ENCODE measurements at places on chromosomes 5 and 9. TPM values are rescaled to one million over a fixed set of nuclear protein-coding genes. Genes with fewer than 3 reads are reported as not detected.

DNA sequence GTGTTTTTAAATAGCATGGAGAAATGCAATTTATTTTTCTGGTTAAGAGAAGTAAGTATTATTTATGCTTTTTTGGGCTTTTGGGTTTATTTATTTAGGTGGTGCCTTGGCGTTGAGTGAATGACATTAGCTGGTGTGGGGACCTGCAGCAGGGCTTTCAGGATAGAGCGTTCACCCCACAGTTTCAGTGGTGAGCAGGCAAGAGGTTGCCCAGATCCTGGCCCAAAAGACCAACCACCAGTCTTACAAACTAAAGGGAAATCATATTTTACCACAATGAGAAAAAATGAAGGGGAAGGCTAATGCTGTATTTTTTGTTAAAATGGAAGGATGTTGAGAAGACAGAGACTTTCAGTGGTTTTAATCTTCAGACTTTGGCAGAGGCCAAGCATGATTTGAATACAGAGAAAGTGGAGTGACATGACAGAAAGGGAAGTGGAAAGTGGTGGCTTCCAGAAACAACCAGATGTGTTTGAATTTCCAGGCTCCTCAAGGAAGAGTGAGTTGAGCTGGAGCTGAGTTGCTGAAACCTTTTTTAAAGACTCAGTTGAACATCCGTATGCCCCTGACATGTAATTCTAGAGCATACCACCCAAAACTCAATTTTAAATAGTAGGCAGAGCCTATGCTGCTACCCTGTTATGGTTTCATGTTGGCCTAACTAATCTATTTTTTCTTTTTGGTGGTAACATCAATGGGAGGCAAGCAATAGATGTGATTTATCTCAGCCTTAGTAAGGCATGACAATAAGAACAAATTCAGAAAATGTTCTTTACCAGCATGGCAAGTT lies 94.8 kb downstream of the AOPEP start:
- H3K4me3 ChIP-seq, result no peak overlapping the region
- no peaks in the 10 kb centered on the region for H3K27me3 ChIP-seq
- no peak for DNase-seq
- peak overlapping the region; percentile 36 for H3K27ac ChIP-seq
- peaks cover 44% of the 10 kb centered on the region for H3K4me1 ChIP-seq

GRCh38 chr5:56607551-56607950 lies 207.8 kb upstream of the MAP3K1 start:
- H3K36me3 ChIP-seq, result no peaks in the 10 kb centered on the region
- no peak overlapping the region for H3K4me3 ChIP-seq
- H3K4me1 ChIP-seq, result peaks cover 17% of the 10 kb centered on the region
- H3K27ac ChIP-seq, result peak overlapping the region; percentile 48
- no peak for DNase-seq

GRCh38 chr5:82922086-82922734 lies 155.0 kb downstream of the TMEM167A start:
- no peak overlapping the region for H3K4me3 ChIP-seq
- peaks cover 24% of the 10 kb centered on the region for H3K4me1 ChIP-seq
- no peak overlapping the region for H3K27ac ChIP-seq
- DNase-seq, result no peak

Gene HRCT1
- total RNA-seq, result not detected

DNA sequence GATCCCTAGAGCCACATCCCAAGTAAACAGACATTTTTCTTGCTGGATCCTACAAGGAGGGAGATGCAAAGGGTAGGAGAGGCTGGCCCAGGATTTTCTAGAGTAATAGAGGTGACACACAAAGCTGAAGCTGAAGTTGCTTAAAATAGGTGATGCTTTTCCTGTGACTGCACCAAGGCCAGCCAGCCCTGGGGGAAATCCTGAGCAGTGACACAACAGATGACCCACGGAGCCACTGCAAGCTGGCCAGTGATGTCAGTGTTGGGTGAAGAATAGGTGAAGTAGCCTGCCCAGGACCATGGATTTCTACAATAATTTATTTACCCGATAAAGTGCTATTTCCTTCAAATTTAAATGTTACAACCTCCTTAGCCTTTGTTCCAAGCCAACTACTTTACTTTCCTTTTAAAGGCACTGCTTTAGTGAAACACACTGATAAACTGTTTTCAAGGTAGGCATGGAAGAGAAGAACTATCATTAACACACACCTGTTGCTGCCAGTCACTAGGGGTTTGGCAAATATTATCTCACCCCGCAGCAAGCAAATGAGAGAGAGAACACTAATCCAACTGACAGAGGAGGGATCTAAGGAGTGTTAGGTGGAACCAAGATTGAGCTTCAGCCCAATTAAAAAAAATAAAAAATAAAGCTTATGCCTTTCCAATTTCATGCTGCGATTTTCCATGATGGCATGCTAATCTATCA lies 123.5 kb downstream of the CTNND2 start:
- no peak for DNase-seq
- no peak overlapping the region for H3K4me3 ChIP-seq
- no peak overlapping the region for H3K27ac ChIP-seq
- H3K36me3 ChIP-seq, result no peaks in the 10 kb centered on the region
- H3K4me1 ChIP-seq, result no peaks in the 10 kb centered on the region

DNA sequence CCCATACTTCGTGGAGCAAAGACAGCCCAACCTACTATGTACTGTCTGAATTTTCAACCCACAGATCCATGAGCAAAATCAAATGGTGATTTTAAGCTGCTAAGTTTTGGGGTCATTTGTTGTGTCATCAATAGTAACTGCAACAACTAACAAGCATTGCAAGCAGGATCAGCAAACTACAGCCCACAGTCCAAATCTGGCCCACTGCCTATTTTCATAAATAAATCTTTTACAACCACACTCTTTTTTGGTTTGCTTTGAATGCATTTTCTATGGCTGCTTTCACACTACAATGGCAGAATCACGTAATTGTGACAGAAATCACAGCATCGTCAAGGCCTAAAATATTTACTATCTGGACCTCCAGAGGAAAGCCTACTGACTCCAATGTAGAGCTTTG lies 237.2 kb upstream of the TRIM32 start:
- H3K4me3 ChIP-seq, result no peak overlapping the region
- H3K27me3 ChIP-seq, result no peaks in the 10 kb centered on the region
- peaks cover 22% of the 10 kb centered on the region for H3K4me1 ChIP-seq
- no peak overlapping the region for H3K27ac ChIP-seq
- H3K36me3 ChIP-seq, result no peaks in the 10 kb centered on the region

GRCh38 chr5:73116506-73116905 lies 3.9 kb upstream of the TMEM171 start:
- H3K4me1 ChIP-seq, result peaks cover 30% of the 10 kb centered on the region
- H3K36me3 ChIP-seq, result no peaks in the 10 kb centered on the region
- H3K4me3 ChIP-seq, result no peak overlapping the region
- H3K27ac ChIP-seq, result no peak overlapping the region
- no peaks in the 10 kb centered on the region for H3K27me3 ChIP-seq

Gene RASGRF2
- total RNA-seq, result 23.5 TPM

Gene MACROH2A1
- total RNA-seq, result 236 TPM

Gene CATSPER3
- total RNA-seq, result 0.61 TPM

- H3K27ac ChIP-seq, result no peak overlapping the region
- no peaks in the 10 kb centered on the region for H3K27me3 ChIP-seq
- H3K4me1 ChIP-seq, result no peaks in the 10 kb centered on the region
- H3K4me3 ChIP-seq, result no peak overlapping the region
- DNase-seq, result peak; percentile 0
- H3K36me3 ChIP-seq, result no peaks in the 10 kb centered on the region
These were observed 289.2 kb upstream of the PCSK5 start for GRCh38 chr9:75601280-75601679.
